ENCODE measurements at places on chromosomes 7 and 10.

GRCh38 chr10:122342293-122343134 lies 32.0 kb upstream of the PLEKHA1 start:
- DNase-seq: no peak

DNA sequence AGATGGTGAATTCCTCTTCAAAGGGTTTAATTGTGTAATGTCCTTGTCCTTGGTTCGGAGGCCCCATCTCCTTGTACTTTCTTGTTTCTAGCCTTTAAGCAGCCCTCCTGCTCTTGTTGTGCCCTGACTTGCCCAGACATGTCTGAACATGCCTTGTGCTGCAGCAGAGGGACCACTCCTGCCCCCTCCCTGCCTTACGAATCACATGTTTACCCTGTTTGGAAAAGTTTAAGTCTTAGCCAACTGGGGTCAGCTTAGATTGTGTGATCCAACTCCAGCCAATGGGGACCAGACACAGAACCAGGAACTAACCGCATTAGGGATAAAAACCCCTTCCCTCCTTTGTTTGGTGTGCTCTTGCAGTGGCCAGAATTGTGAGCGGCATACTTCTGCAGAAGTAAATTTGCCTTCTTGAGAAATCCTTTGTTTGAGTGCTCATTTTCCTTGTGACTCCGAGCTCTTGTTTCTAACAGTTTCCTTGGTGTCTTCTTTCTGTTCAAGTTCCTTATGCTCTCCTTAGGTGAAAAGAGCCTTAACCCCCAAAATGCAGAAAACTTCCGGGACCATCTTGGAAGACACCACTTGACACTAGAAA lies 29.4 kb downstream of the CLRN3 start:
- DNase-seq: no peak

DNA sequence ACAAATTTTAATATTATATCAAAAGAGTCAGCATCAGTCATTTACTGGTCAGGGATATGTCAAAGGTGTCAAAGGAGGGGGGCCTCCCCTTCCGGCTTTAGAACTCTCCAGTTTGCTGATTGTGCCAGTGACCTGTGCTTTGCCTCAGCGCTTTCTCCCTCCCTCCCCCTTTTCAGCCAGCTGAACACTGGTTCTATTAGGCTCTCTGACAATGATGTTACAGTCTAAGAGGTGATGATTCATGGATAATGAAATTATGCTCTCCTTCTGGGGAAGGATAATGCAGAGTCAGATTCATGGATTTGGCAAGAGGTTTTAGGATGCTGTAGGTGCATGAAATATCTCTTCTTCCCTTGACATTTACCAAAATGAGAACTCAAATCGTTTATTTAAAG lies 6.1 kb downstream of the LRRTM3 start:
- DNase-seq: no peak

- no peak for DNase-seq
Observed at GRCh38 chr7:147068842-147069241, 952.2 kb downstream of the CNTNAP2 start.

DNA sequence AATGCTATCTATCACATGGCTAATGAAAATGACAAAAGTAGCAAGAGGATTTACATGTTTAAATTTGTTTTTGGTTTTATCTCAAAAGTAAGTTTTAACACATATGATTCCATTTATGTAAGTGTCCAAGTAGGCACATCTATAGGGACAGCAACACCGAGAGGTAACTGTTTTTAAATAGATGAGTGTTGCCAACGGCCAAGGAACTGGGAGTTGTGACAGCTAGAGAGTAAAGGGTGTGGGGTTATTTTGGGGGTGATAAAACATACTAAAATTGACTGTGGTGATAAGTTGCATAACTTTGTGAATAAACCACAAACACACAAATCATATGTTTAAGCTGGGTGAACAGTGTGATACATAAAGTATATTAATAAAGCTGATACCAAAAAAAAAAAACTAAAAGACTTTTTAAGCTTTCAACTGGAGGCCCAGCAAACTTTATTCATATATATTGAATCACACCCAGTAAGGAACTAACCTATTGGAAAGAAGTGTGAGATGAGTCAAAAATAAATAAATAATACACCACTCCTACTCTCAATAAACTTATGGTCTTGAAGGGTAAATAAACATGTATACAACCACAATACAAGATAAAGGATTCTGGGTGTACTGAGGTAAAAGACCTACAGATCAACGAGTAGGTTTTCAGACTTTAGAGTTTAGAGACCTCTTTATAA lies 33.0 kb downstream of the LRRC72 start:
- DNase-seq: no peak

DNA sequence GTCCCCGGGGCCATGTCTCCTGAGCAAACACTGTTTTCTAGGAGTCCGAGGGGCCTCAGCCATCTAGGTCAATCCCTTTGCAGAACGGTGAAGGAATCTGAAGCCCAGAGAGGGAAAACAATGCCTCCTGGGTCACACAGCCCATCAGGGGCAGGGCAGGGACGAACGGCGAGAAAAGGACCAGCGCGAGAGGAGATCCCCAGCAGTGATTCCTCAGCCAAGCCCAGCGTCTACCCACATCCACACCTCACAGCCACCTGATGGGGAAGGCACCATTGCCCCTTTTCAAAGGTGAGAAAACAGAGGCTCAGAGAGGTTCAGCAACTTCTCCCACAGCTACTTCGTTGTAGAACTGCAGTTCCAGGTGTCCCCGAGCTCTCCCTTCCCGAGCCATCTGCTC lies 17.9 kb upstream of the PSMG3 start:
- DNase-seq: no peak

GRCh38 chr10:1736144-1736971 lies 967 bp downstream of the ADARB2 start:
- no peak for DNase-seq

DNA sequence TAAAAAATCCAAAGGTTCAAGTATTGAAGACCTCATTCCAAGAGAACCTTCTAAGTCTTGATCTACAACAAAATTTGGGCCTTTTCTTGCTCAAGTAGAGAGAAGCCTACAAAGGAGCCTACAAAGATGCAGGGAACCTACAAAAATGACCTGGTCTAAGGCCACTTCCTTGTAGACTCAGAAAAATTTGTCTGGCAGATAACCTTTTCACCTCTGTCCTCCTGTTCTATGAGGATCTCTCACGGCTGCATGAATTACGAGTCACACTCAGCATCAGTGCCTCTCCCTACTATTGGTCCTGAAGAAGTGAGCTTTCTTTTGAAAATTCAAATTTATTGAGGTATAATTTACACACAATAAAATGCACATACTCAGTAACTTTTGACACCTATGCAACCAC lies 29.3 kb downstream of the CCNJ start:
- no peak for DNase-seq

DNA sequence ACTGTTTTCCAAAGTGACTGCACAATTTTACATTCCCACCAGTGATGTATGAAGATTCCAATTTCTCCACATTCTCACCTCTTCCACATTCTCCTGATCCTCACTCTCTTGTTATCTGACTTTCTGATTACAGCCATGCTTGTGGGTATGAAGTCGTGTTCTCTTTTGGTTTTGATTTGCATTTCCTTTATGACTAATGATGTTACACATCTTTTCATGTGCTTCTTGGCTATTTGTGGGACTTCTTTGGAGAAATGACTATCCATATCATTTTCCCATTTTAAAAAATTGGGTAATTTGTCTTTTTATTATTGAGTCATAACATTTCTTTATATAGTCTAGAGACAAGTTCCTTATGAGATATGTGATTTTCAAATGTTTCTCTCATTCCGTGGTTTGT lies 10.5 kb upstream of the GIMAP8 start:
- DNase-seq: no peak

DNA sequence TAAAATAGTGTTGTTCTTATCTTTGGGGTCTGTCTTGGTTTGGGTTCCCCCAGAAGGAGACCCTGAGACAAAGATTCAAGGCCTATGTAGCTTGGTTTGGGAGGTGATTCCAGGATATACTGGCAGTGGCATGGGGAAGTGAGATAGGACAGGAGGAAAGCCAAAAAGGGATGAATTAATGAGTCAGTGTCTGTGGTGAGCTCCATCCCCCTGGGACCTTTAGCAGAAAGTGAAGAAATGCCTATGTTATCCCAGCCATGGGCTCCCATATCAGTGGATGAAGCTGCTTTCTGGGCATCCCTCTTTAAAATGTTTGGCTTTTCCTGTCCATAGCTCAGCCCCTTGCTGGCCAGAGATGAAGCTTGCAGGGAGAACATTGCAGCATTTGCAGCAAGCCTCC lies 217.0 kb upstream of the CTBP2 start:
- no peak for DNase-seq

DNA sequence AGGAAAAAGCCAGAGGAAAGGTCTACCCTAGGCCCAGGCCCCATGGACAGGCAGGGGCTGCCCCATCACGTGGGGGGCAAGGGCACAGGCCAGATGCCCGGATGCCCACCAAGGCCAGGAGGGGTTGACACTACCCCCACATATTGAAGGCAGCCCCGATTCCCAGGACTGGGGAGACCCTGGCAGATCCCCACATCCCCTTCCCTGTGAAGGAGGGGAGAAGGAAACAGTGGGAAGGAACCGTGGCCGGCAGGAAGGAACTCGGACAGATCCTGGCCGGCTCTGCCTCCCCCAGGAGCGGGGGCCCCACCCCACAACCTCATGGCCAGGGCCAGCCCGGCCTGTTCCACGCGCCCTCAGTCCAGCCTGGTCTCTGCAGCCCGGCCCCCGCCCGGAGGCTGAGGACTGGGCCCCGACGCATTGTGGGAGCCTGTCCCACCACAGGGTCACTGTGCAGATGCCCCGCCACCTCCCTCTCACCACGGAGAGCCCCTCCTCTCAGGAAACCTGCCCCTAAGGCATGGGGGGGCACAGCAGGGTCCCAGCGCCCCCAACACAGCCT lies 41.3 kb downstream of the PAPOLB start:
- no peak for DNase-seq

GRCh38 chr7:131346885-131347592 lies 19.4 kb downstream of the MKLN1 start:
- DNase-seq: no peak

- DNase-seq: no peak
Observed at GRCh38 chr7:107932805-107933204, 41.8 kb downstream of the DLD start.

GRCh38 chr10:9437131-9437530 lies 1382.6 kb downstream of the GATA3 start:
- no peak for DNase-seq

DNA sequence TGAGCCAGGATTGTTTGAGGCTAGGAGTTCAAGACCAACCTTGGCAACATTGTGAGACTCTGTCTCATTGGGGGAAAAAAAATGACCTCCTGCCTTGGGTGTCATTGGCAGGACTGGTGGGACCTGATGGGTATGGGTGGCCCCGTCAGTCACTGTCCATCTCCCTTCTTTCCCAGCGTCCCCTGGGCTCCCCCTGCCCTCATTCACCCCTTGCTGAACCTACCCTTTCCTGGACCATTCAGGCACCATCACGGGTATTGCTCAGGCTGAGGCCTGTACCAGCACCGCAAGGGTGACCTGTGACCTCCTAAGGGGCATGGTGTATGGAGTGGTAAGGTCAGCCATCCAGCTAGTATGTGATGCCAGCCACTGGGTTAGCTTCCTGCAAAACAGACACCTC lies 19.4 kb downstream of the ASL start:
- no peak for DNase-seq

DNA sequence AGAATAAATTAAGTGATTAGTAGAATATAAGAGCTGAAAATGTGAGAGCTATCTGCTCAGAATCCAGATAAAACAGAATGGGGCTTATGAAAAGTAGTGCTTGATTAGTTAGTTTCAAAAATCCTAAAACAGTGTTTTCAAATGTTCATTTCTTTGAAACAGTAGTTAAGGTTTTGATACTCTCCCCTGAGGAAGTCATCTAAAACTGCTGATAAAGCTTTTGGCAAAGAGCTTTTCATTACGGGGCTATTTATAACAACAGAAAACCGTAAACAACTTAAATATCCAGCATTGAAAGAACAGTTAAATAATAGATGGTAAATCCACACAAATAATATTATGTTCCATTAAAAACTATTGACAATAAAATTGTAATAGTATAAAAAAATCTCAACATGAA lies 77.5 kb downstream of the NPSR1 start:
- no peak for DNase-seq

DNA sequence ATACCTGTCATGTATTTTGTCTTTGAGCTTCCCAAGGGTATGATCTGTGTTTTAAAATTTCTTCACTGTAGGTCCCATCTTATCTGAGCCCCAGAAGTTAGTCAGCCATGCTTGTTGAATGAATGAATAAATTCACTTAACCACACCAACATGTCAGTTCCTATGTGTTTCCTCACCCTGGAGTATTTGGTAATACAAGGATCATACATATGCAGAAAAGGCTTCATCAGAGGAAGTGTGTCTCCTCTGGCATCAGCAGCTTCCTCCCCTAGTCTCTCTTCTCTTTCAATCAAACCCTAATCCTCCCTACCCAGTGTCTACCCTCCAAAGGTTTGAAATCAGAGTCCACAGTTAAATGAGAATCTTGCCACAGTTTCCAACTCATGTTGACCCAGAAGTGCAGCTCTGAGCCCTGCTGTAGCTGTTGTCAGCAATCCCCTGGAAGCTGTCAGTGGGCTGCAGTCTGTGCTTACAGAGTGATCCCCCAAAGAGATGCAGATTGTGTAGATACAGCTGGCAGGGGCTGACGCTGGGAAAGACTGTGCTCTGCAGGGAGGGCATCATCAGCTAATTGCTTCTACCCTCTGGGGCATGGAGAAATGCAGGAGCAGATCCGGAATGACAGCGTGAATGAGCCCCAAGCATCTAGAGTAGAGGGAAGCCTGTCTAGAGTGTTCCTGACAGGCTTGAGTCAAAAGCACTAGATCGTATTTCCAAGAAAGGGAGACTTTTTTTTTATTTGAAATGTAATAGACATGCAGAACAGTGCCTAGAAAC lies 105.0 kb upstream of the WDR11 start:
- no peak for DNase-seq

DNA sequence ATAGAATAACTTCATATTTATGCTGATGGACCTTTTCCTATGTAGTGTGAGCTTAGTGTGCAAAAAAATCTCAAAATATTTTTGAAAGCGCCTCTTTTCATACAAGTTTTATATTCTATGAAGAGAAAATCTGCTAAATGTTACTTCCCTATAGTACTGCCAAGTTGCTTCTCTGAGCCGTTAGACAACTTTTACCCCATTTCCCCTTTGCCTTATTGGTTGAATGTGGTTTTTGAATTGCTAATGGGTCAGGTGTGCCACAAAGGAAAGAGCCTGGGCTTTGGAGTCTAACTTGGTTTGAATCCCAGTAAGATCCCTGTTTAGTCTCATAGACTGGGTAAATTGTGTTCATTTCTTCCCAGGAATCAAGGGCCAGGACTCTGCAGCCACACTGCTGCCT lies 261.5 kb downstream of the SNX10 start:
- no peak for DNase-seq
